Stimulated activated naive CD8-positive, alpha-beta T cell treated with anti-CD3 and anti-CD28 coated beads, Interleukin-15, amount 100 ng/mL, for 72 hours (primary cell): ENCODE measurements at places on chromosomes 6 and 20.
A peak's percentile ranks its signal among the peaks of the same experiment; 100 is the strongest.

- peak; percentile 54 for DNase-seq
These were observed 71.0 kb upstream of the CD83 start for GRCh38 chr6:14046476-14047068.

DNA sequence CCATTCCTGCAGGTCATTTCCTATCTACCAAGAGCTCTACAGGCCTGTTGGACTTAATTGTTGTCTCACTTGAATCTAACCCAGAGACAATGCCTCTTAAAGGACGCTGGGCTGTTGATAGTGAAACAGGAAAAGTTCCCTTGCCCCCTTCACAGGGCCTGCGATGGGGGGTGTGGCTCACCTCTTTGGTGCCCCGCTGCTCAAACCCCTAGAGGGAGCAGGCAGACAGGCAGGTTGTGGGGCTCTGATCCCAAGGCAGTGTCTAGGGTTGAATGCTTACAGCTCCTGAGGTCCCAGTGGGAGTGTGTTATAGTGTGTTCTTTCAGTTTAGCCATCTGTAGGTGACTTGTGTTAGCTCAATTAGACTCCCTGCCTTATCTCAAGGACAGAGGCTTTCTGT, 68.0 kb downstream of the OTOR start:
- no peak for DNase-seq

DNA sequence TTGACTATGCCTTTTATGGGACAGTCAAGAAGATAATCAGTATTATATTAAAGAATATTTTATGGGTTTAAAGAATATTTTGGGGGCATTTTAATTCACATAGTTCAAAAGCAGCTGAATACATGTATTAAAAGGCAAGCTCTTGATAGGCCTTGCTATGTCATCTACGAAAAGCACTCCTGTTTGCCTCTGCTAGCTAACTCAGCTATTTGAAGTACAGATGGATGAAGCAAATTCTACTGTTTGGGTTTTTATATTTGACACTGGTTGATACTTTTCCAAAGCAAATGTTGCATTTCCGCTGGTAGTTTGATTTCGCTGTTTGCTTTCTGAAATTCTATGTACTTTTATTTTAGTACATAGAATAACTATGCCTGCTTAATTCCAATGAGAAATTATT, 47.0 kb downstream of the SLC22A3 start:
- DNase-seq = no peak

GRCh38 chr6:20458027-20458894, 56.6 kb downstream of the E2F3 start:
- no peak for DNase-seq

- no peak for DNase-seq
These were observed 624 bp upstream of the TJAP1 start for GRCh38 chr6:43476746-43477145.

- DNase-seq = no peak
These were observed 9.5 kb downstream of the SEMG2 start for GRCh38 chr20:45230631-45231030.

DNA sequence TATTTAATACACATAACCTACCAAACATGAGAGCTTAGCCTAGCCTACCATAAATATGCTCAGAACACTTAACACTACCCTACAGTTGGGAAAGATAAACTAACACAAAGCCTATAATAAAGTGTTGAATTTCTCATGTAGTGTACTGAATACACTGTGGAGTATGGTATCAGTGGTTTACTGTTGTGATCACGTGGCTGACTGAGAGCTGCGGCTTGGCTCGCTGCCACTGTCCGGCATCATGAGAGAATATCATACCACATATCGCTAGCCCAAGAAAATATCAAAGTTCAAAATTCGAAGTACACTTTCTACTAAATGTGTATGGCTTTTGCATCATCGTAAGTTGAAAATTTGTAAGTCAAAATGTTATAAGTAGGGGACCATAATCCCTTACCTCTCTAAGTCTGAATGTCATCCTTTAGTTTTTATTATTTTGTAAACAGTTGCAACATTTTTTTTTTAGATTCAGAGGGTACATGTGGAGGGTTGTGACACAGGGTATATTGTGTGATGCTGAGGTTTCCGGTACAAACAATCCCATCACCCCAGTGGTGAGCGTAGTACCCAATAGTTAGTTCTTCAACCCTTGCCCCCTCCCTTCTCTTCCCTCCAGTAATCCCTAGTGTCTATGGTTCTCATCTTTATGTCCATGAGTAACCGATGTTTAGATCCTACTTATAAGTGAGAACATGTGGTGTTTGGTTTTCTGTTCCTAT, 14.6 kb upstream of the TAAR1 start:
- DNase-seq = no peak

GRCh38 chr6:100913400-100914276, 32.5 kb upstream of the ASCC3 start:
- DNase-seq = no peak

GRCh38 chr6:160895562-160895961, 96.0 kb upstream of the MAP3K4 start:
- no peak for DNase-seq

DNA sequence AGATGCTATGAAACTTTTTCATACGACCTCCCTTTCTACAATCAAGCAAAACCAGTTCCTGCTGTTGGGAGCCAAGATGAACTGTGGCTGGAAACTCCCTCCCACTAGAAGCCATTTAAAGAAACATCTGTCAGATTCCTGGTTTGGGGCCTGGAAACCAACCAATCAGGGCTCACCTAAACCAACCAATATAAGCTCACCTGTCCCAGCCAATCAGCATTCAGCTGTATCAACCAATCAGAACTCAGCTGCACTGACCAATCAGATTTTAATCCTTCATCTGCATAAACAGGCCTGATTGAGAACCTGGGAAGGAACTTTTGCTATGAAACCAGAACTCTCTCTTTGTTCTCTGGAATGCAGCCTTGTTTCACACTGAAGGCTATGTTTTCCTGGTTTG, 42.4 kb downstream of the SNX14 start:
- no peak for DNase-seq

GRCh38 chr20:5529331-5530148, 212.8 kb upstream of the PROKR2 start:
- peak; percentile 89 for DNase-seq
